ENCODE measurements at places on chromosomes 1 and 21.

DNA sequence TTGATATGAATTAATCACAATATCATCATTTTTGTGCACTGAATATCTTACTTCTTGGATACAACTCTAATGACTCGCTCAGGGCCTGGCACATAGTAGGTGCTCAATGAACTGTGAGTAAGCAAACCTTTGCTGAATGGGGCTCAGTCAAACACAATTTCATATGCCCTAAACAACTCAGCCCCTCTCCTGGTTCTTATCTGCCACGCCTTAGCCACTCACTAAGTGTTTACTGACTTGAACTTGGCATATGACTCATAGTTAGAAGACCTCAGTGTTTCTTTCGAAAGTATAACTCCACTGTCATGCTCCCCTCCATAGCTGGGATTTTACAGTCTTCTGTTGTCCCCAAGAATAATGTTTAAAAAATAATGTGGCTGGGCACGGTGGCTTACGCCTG lies 4.8 kb upstream of the IFNLR1 start:
- no peak for DNase-seq

- DNase-seq: no peak
Observed at GRCh38 chr1:232382671-232383070, 247.3 kb downstream of the SIPA1L2 start.

GRCh38 chr1:202565890-202566602 lies 144.2 kb downstream of the SYT2 start:
- DNase-seq: no peak

GRCh38 chr1:67816506-67816905 lies 16.8 kb downstream of the GNG12 start:
- DNase-seq: no peak
